Lower leg skin (tissue), 4 donors: ENCODE measurements at places on chromosomes 11 and 22.

DNA sequence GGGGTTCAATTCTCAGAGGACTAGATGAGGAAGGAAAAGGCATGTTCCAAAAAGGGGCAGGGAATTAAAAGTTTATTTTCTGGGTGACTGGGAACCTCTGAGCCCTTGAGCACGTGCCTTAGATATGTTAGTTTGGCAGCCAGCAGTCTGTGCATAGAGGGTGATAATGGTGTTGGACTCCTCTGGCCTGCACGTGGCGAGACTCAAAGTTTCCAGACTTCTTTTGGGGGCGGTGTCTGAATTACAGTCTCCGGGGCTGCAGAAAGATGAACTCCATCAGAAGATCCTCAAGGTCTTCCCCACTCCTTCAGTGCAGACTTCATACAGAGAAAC is 861 bp upstream of the ZNRF3 start:
- no peak for DNase-seq

DNA sequence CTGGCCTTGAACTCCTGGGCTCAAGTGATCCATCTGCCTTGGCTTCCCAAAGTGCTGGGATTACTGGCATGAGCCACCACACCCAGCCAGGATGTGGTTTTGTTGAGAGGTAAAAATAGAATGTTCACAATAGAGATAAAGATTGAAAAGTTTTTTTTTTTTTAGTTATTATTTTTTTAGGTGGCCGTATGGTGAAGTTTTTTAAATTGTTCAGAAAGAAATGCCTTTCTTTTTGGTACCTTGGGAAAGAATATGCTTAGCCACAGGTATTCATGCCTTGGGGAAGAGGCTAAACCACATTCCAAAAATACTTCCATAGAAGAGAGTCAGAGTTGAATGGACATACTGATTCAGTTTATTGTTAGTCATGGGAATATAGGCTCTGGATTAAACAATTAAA is 143.4 kb downstream of the C11orf91 start:
- DNase-seq = no peak

- DNase-seq = peak; percentile 97
These were observed 1.6 kb upstream of the EHBP1L1 start for GRCh38 chr11:65574109-65574810.

- no peak for DNase-seq
These were observed 978 bp downstream of the C11orf87 start for GRCh38 chr11:109422870-109423465.

DNA sequence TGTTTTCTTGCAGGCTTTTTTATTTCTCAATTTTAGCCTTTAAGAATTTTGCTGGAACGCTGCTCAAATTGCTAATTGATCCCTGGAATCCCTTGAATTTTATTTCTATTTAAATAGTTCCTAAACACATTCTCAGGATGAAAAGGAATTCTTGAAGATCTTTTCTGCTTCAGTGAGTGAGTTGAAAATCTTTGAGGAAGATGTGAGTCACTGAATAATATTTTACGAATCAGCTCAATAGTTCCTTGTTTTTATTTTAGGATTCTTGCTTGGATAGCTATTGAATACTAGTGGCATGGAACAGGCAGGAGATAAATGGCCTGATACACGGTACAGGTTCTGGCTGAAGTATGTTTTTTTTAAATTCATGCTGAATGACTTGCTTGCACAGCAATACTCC is 194.6 kb upstream of the CCDC90B start:
- no peak for DNase-seq

DNA sequence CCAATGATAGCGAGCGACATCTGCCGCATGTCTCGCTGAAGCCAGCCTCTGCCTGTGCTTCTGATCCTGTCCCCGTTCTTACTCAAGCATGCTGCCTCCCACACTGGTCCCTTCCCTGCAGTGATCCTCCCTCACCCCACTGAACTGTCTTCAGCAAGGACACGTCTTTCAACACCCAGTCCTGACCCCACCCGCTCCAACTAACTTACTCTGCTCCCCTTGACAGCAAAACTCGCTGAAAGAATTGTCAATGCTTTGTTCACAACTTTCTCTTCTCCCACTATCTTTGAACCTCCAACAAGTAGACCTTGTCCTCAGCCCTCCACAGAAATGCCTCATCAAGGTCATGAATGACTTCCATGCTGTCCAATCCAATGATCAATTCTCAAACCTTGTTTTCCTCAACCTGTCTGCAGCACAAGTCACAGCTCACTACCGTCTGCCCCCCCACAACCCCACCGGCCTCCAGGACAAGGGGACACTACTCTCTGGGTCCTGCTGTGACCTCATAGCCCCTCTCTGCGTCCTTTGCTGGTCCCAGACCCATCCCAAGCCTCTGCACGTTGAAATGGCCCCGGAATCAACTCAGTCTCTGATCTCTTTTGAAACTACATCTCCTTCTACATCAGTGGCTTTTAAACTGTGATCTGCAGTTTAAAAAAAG is 108.0 kb downstream of the MICAL3 start:
- DNase-seq = no peak

DNA sequence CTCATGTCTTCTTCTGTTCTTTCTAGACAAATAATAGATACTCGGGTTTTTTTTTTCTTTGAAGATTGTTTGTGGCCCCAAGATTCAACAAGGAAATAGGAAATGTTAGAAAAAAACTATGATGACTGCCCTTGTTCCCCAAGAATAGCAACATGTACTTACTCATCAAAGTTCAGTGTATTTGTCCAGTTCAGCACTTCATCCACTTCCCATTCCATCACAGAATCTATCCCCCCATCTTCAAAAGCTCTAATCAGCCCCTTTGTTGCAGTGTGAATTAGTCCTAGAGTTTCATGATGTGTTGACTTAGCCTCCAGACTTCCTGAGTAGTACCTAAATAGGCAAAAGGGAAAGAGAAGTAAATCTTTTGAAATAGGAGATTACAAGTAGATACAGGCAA is 74.3 kb downstream of the C11orf65 start:
- DNase-seq = no peak
